ELR (cell line): ENCODE measurements at places on chromosomes 1 and 21.

- peak; percentile 91 for DNase-seq
Observed at GRCh38 chr1:108107658-108108057, 92.5 kb downstream of the SLC25A24 start.

DNA sequence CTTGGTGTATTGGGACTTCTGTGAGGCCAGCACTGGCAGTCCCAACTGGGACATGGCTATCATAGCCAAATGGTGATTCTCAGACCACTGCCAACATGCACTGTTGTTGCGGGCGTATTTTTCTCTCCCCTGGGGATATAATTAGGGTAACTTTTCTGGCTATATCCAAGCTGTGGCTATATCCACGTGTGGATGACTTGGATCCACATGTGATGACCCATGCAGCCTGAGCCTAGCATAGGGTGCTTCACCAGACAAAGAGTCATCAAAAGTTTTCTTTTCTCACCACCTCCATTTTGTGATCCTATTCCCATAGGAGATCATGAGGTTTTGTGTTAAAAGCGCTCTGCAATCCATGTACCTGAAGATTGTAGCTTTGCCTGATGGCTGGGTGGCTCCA, 51.2 kb upstream of the CSF3R start:
- no peak for DNase-seq

GRCh38 chr1:234226113-234226818, 147.0 kb upstream of the COA6 start:
- no peak for DNase-seq

GRCh38 chr1:14841951-14842350, 243.5 kb downstream of the KAZN start:
- no peak for DNase-seq

DNA sequence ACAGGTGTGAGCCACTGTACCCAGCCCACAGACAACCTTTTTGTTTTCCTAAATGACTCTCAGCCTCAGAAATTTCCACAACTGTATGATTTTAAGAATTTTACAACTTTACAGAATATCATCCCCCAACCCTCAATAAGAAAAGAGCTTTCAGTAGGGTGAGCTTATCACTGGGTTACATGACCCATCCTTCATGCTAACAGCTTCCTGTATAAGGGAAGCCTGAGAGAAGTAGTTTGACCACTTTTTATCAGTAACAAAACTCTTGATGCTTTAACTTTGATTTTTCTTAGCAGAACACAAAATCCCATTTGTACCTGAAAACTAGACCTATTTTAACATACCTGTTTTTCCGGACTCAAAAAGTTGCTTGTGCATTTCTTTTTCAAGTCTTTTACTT, 9.7 kb upstream of the MYBPHL start:
- no peak for DNase-seq

GRCh38 chr1:60922304-60922703, 160.1 kb upstream of the NFIA start:
- DNase-seq: no peak

- no peak for DNase-seq
Observed at GRCh38 chr1:196381544-196381943, 226.7 kb downstream of the KCNT2 start.

DNA sequence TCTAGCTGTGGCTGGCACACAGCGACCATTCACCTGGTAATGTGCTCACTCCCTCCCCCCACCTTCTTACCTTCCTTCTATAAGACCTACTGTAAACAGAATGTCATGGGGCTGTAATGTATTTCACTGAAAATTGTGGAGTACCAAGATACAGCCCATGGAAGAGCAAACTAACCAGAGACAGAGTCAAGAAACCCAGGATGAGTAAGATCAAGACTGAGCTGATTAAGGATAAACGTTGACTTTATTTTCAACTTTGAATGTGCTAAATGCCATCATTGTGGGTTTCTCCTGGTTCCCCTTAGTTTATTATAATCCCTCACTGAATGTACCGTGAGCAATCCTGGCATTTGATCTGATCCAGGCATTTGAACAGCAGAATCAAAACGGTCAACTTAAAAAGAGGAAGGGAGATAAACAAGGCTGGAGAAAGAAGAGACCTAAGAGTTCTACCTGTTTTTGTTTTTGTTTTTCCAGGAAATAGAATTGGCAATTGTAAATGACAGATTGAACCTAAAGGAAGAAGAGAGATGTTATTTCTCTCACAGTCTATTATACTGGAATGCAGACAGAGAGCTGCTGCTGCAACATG, 16.1 kb upstream of the ATP1B1 start:
- DNase-seq: no peak

GRCh38 chr1:111221633-111222291, 5.8 kb upstream of the CHI3L2 start:
- DNase-seq: no peak

DNA sequence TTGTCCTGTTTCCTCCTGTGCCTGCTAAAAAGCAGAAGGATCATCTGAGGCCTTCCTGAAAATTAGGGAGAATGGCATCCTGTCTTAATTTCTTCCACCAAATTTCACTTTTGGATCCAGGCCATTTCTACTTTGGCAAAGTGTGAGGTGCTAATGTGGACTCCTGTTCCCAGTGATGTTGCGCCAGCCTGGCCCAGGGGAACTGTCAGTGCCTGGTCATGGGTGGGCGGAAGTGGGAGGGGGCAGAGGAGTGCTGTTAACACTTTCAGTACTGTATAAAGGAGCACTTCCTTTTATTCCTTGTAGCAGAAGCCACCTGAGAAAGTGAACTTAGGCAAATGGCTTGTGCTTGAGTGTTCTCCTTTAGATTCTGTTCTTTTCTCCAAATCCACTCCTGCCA, 19.9 kb downstream of the ELAPOR1 start:
- no peak for DNase-seq

DNA sequence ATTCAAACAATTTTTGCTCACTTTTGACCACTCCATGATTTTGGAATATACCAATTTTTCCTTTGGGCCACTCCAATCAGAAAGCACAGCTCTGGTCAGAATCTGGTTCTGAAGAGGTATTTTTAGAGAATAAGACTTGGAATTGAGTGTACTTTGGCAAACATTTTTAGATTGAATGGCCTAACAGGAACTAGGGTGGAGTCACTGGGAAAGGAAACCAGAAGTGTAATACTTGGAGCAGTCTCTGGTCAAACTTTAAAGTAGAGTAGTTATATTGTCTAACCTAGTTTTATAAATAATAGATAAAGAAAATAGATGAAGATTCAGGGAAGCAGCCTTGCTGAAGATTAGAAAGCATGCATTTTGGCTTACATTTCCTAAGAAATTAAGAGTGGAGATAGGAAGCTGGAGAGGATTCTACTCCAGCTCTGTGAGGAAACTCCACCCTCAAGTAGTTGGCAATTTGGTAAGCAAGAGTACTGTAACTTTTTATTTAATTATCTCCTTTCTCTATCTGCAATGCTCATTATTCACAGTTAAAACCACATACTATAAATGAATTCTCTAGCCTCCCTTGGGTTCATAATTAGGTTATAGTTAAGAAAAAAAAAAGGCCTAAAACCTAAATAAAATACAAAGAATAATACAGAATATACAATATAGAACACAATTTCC, 15.8 kb downstream of the STIL start:
- DNase-seq: no peak

GRCh38 chr1:192516776-192517297, 58.7 kb upstream of the RGS1 start:
- DNase-seq: peak; percentile 26

GRCh38 chr1:44549510-44549909, 124.8 kb downstream of the TMEM53 start:
- no peak for DNase-seq

DNA sequence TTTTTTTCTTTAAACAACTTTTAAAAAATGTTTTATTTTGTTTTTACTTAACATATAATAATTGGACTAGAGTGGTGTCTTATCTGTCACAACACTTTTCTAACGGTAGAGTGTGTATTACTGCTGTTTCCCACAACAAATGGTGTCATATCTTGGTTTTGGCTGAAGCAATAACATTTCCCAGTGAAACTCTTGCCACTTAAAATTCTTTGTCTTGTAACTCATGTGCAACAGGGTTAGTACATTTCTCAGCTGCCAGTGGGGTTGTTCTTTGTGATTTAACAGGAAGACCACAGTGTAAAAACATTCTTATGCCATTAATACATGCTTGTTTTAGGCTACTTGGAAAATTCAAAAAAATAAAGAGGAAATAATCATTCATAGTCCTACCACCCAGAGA, 43.5 kb downstream of the ALPL start:
- peak; percentile 68 for DNase-seq

- peak; percentile 35 for DNase-seq
Observed at GRCh38 chr1:222769181-222769580, 32.2 kb downstream of the FAM177B start.

DNA sequence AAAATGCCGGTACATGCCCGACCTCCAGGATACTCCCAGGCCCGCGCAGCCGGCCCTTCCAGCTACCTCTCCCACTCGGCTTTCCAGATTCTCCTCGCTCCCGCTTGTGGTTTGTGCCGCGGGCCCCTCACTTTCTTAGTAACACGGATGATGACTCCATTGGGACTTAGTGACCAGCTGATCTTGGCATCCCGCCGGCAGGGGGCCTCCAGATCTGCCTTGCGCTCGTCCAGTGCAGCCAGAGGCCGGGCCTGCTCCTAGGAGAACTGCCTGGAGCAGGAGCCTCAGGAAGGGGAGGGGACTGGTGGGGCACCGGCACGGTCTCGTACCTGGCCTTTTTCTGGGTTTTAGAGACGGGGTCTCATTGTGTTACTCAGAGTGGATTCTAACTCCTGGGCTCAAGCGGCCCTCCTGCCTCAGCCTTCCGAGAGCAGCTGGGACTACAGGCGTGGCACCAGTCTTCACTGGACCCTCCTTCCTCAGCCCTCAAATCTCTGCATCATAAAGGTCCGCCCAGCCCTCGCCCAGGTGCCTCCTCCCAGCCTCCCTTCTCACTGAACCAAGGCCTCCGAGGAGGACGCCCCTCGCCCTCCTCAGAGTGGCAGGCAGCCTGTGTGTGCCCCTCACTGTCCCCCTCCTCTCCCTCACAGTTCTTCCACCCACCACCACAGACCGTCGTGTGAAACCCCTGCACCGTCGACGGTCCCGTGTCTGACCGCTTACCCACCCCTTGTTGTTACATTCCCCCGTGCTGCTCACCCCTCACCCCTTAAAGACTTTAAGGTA, 78.6 kb downstream of the SLC25A24 start:
- DNase-seq: peak; percentile 10

DNA sequence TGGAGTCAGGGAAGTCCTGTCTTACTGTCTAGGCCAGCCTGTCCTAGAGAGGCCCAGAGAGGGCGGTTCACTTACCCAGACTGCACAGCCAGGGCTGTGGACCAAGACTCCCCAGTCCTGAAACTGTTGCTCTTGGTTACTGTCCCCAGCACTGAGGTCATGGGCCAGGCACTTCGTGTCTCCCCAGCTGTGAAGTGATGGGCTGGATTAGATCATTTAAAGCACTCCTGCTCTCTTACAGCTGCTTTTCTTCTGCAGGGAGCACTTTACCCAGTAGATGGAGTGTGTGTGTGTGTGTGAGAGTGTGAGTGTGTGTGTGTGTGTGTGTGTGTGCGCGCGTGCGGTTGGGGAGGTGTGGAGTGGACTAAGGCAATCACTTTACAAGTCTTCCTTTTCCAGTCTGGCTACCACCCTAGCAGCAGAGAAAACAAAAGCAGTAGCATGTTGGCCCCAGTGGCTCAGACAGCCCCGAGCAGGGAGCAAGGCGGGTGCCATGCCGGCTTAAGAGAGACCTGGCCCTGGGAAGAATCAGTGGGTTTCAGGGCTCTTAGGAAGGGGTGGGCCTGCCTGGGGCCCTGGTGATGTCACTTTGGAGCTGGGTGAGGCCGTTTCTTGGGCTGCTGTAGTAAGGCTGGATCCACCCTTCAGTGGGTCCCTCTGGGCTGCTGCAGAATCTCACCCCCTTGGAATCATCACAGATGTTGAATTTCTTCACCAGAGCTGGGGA, 2.4 kb downstream of the SPSB1 start:
- DNase-seq: peak; percentile 34

DNA sequence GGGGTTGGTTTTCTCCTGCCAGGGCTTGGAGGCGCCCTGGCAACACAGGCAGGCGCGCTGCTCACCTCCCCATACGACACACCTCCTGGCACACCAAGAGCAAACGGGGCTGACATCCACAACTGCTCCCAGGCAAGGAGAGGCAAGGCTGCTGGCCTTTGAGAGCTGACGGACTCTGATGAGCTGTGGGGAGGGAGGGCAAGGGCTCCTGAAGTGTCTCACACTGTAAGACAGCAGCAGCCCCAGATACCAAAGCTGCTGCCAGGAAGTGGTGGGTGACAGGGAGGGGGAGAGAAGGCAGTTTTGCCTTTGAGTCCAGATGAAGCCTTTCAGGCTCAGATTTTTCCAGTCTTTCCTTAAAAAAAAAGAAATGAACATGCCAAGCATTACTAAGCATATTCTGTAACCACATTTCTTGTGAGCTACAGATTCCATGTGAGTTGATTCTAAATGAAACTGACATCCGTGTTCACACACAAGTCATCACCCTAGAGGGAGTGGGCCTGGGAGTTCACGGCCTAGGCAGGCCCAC, 24.3 kb downstream of the PGBD5 start:
- no peak for DNase-seq

GRCh38 chr1:108831225-108831624, 25.7 kb downstream of the AKNAD1 start:
- peak; percentile 88 for DNase-seq

DNA sequence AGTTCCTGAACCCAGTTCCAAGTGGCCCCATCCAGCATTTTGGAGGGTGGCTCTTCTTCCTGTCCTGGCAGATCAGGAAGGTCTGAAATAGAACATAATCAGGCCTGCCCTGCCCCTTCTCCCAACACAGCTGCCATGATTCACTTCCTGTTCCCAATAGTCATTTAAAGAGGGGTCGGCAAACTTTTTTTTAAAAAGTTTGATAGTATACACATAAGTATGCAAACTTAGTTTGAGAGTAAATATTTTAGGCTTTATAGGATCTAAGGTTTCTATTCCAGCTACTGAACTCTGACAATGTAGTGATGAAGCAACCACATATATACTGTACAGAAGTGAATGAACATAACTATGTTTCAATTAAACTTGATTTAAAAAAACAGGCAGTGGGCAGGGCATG, 66.4 kb downstream of the LUZP1 start:
- DNase-seq: peak; percentile 84

- peak; percentile 65 for DNase-seq
Observed at GRCh38 chr1:6052543-6053205, 7.0 kb downstream of the KCNAB2 start.

DNA sequence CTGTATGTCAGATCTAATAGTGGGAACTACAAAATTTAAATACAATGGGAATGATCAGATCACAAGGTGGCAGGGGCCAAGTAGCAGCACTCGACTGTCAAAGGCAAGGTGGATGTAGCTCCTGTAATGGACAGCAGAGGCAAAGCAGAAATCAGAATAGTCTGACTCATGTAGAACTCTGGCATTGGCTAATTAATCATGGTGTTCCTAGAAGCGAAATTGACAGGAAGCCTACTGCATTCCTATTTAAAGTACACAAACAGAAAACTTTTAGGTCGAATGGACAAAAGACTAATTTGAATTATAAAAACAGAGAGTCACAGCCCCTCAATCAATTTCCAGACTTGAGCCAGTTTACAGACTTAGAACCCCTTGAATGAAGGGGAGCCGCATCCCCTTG, 17.4 kb upstream of the IL12RB2 start:
- DNase-seq: no peak
